B cell (primary cell): ENCODE measurements at places on chromosomes 4 and X.

DNA sequence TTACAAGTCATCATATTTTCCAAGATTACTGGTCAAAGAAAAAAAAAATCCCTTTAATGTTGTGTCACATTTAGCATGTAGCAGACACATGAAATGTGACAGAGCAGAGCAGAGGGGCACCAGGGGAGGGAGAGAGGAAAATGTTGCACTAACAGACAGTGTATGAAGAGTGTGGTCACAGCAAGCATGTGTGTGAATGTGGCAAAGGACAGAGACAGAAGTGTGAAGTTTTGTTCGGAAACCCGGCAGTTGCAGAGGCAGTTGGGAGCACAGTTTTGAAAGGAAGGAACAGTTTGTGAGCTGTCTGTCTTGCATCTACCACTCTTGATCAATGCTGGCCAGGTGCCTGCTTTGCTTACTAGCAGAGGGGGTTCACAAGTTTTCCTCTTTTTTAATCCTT is 83.9 kb upstream of the MAP3K15 start:
- no peak for DNase-seq

DNA sequence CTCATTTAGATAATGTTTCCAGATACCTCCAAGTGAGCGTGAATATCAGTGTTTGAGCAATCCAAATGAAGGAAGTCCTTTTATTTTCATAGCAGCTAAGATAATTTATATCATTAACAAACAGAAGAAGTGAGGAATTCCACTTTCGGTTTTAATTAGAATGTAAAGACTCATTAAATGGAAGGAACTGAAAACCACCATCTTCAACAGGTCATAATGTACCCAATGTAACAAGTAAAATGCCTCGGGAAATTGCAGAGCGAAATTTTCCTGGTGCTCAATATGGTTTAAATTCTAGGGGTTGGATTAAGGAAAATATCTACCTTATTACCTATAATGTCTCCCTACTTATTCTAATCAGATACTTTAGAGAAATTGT is 33.9 kb upstream of the SLC9A7 start:
- peak; percentile 17 for DNase-seq

GRCh38 chr4:6087669-6088341 is 69.6 kb upstream of the C4orf50 start:
- no peak for DNase-seq

GRCh38 chrX:44915361-44915868 is 42.4 kb downstream of the KDM6A start:
- no peak for DNase-seq

- peak; percentile 82 for DNase-seq
These were observed 120.4 kb downstream of the CT47B1 start for GRCh38 chrX:120755066-120755846.
